Forelimb muscle (tissue), 1 donor: ENCODE measurements at places on chromosomes 11 and 22. TPM values are rescaled to one million over a fixed set of nuclear protein-coding genes. Genes with fewer than 3 reads are reported as not detected.

DNA sequence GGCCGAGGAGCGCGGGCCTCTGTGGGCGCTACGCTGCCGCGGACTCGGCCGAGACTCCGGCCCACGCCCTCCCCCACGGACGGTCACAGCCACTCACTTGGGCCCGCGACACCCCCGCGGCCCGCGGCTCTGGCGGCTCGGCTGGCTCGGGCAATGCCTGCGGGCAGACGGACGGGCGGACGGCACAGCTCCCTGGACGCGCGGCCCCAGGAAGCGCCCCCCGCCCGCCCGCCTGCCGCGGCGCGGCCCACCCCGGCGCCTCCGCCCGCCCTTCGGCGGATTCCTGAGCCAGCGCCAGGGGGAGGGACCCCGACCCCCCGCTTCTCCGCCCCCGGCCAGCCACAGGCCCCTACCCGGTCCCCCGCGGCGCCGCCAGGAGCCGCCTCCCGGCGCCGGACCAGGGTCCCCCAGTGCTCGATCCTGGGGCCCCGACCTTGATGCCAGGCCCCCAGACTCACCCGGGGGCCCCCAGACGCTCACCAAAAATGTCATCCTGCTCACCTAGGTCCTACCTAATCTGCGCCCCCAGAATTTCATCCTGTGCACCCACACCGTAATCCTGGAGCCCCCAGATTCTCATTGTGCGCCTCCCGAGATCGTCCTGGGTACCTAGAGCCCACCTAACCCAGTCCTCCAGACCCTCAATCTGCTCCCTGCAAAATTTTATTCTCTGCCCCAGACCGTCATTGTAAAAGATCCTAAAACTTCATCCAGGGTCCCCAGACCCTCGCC, at the start of gene EFEMP2:
Gene EFEMP2, minus strand, starts transcription at position 215 of the 732 bp plus-strand sequence. CDS start 446 bp downstream, outside the sequence.
- DNase-seq: no peak

DNA sequence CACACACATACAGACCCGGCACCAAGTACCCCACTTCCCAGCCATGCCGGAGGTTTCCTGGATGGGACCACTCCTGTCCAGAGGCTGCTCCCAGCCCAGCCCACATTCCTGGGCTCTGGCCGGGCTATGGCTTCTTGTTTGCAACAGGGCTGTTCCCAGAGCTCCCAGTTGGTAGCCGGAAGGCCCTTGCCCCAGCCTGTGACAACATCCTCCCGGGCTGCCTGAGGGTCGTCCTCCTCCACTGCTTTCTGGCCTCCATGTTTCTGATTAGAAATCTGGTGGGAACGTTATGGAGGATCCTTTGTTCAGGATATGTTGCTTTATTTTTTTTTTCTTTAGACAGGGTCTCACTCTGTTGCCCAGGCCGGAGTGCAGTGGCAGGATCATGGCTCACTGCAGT, 952 bp upstream of the CYP2D6 start:
- DNase-seq: no peak

GRCh38 chr11:100612766-100613165, 74.3 kb upstream of the ARHGAP42 start:
- DNase-seq: no peak

The CEP126 gene
- polyA plus RNA-seq: 3.1 TPM

The OR4D5 gene
- polyA plus RNA-seq: not detected

The HBG1 gene
- polyA plus RNA-seq: 9.4 TPM

The DDX10 gene
- polyA plus RNA-seq: 20.7 TPM

GRCh38 chr11:115389790-115390189, 114.4 kb downstream of the CADM1 start:
- DNase-seq: no peak

DNA sequence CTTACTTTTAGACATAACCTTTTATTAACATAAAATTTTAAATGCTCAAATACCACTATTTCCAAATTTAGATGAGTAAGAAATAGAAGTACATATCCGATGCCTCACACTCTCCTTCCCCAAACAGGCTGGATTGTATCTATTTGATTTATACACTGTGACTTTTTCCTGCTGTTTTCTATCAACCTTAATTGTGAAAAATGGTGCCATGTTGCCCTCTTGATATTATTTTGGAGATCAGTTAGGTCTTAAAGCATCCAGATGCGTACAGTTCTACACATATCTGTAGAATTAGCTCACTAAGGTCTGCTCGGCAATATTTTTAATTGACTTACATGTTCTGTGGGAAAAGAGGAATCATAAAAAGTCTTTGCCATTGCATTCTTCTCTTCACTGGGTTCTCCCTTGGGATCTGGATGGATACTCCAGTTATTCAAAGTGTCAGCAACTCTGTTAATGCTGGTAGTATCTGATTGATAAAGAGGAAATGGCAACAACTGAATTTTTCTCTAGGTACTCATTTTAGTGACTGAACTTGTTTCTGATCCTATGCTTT, 27.2 kb downstream of the EIF3M start:
- DNase-seq: no peak

- no peak for DNase-seq
Measured at GRCh38 chr11:59654893-59655292, 13.9 kb downstream of the PATL1 start.

The GRAP2 gene
- 0.61 TPM for polyA plus RNA-seq

GRCh38 chr11:123173856-123174186, 21.2 kb downstream of the CLMP start:
- DNase-seq: no peak

GRCh38 chr11:27097551-27097950, 56.9 kb downstream of the BBOX1 start:
- DNase-seq: no peak

The GPR83 gene
- 0.23 TPM for polyA plus RNA-seq

The RIMBP3C gene
- 0.35 TPM for polyA plus RNA-seq

DNA sequence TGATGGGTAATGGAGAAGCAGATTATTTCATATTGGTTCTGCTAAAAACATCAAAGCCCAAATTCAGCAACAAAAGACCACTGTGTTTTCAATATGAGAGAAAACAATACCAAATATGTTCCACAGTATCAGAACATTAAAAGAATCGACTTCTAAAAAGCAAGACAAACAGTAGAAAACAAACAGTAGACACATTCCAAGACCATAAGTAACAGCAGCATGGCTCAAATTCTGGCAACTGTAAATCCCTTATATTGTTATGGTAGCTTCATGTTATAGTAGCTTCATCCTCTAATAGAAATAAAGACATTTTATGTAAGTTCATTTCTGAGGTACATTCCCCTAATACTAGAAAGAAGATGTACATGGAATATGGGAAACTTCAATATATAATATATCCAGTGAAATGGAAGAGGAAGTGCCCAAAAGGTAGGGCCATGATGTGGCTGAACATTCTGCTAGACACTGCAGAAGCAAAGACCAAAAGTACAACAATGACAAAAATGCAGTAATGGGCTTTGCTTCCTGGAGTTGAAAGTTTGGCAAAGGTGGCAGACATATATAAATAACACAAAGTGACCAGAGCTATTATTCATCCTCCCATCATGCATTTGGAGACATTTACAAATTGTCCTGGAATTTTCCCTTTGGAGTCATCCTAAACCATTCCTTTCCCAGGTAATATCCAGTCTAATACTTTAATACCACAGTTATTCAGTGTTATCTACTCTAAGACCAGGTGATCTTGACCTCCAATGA, 299.9 kb downstream of the DCDC1 start:
- DNase-seq: no peak
